Dermis microvascular lymphatic vessel endothelial cell (primary cell): ENCODE measurements at places on chromosomes 7 and 10. TPM values are rescaled to one million over a fixed set of nuclear protein-coding genes. Genes with fewer than 3 reads are reported as not detected.

The CYP26A1 gene
- 0.63 and 0.77 TPM in 2 replicates for total RNA-seq

The GIMAP5 gene
- total RNA-seq, result 255 and 501 TPM in 2 replicates

The CRYGN gene
- not detected in 2 replicates for total RNA-seq

The VIPR2 gene
- not detected in 2 replicates for total RNA-seq

The WDFY4 gene
- under 0.01 and 0.25 TPM in 2 replicates for total RNA-seq

The C10orf71 gene
- total RNA-seq, result not detected in 2 replicates

The PPP1R17 gene
- not detected in 2 replicates for total RNA-seq

The ATAD1 gene
- total RNA-seq, result 16.0 and 21.1 TPM in 2 replicates

The UTF1 gene
- total RNA-seq, result not detected in 2 replicates

The OR9A2 gene
- not detected in 2 replicates for total RNA-seq

The MRLN gene
- total RNA-seq, result not detected in 2 replicates

The MRPL32 gene
- 57.4 and 59.6 TPM in 2 replicates for total RNA-seq

The TACC2 gene
- total RNA-seq, result 3.4 and 3.7 TPM in 2 replicates

The GRID2IP gene
- 0.13 TPM in 1 of 2 replicates, not detected in the other for total RNA-seq

The SPAG6 gene
- not detected in 2 replicates for total RNA-seq

The ANKRD26 gene
- total RNA-seq, result 4.3 and 5.3 TPM in 2 replicates

The COL26A1 gene
- not detected in 2 replicates for total RNA-seq

The SPDYE6 gene
- not detected in 2 replicates for total RNA-seq

The NUP205 gene
- 35.5 and 47.4 TPM in 2 replicates for total RNA-seq

The ENTPD7 gene
- total RNA-seq, result 18.4 and 20.7 TPM in 2 replicates

The SPDYE5 gene
- under 0.01 TPM in 1 of 2 replicates, not detected in the other for total RNA-seq

The GBX1 gene
- not detected in 2 replicates for total RNA-seq

The ECD gene
- total RNA-seq, result 19.1 and 21.6 TPM in 2 replicates

The KIF11 gene
- total RNA-seq, result 6.7 and 18.5 TPM in 2 replicates

The GRK5 gene
- total RNA-seq, result 28.0 and 35.9 TPM in 2 replicates

The HACD1 gene
- 12.9 and 19.3 TPM in 2 replicates for total RNA-seq

The DRGX gene
- not detected in 2 replicates for total RNA-seq

The SLC39A12 gene
- total RNA-seq, result under 0.01 TPM in 1 of 2 replicates, not detected in the other

The CYREN gene
- total RNA-seq, result 12.3 and 12.7 TPM in 2 replicates

The POMZP3 gene
- total RNA-seq, result 1.0 and 2.6 TPM in 2 replicates

The RPA3 gene
- 8.5 and 22.5 TPM in 2 replicates for total RNA-seq

The TUBAL3 gene
- not detected in 2 replicates for total RNA-seq

The ACTL6B gene
- not detected in 2 replicates for total RNA-seq

The CWF19L1 gene
- total RNA-seq, result 22.4 and 29.0 TPM in 2 replicates

The CALML5 gene
- not detected in 2 replicates for total RNA-seq

The CYP2C19 gene
- not detected in 2 replicates for total RNA-seq
